ENCODE measurements at places on chromosomes 13 and 19.

GRCh38 chr13:51797664-51798488 is 6.1 kb downstream of the DHRS12 start:
- no peak for DNase-seq

DNA sequence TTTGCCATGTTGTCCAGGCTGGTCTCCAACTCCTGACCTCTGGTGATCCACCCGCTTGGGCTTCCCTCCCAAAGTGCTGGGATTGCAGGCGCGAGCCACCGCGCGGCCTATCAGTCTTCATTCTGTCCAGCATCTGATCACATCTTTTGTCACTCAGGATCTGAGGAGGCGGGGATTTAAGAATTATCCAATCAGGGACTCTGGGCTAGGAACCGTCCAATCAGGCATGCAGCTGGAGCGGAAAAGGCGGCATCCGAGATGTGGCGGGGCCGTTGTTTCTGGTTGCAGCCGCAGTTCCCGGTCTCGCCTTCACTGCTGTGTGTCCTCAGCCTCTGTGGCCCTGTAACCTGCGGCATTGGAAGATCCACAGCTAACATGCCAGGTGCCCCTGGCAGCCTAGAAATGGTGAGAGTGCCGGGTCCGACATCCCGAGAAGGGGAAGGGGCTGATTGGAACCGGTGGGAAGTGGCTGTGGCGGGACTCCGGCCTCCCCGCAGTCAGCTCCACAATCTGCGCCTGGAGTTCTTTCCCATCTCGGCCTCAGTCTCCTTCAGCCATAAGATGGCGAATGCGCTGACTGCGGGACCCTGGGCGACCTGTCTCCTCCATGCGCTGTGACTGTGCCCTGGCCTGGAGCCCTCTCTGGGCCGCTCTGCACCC is at the start of gene ZNF729:
Gene ZNF729, plus strand, starts transcription at position 291 of the 660 bp plus-strand sequence. Its CDS starts 85 bp downstream, at position 376.
- DNase-seq, result no peak

DNA sequence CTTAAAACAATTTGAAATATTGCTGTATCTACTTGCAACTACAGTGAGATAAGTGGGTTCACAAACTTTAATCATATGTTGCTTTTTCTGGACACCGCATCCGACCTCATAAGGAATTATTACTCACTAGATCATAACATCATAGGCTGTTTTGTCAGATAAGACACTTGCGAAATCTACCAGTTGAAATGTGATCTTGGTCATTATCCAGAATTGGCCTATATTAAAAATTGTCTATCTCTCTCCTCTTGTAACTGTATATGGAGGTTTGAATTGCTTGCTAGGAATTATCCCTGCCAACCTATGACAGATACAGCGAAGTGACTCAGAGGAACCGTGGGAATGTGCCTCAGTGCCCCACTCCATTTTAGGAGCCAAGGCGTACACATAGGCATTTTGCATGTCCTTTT is 117.0 kb upstream of the POSTN start:
- DNase-seq, result no peak

GRCh38 chr19:49676136-49676783 is 811 bp upstream of the PRMT1 start:
- DNase-seq, result no peak

- DNase-seq, result no peak
These were observed 11.4 kb downstream of the PCCA start for GRCh38 chr13:100100115-100100879.

- DNase-seq, result no peak
These were observed 7.2 kb downstream of the PHF11 start for GRCh38 chr13:49502954-49503353.

- no peak for DNase-seq
These were observed 10.4 kb upstream of the GIPR start for GRCh38 chr19:45657520-45658167.

DNA sequence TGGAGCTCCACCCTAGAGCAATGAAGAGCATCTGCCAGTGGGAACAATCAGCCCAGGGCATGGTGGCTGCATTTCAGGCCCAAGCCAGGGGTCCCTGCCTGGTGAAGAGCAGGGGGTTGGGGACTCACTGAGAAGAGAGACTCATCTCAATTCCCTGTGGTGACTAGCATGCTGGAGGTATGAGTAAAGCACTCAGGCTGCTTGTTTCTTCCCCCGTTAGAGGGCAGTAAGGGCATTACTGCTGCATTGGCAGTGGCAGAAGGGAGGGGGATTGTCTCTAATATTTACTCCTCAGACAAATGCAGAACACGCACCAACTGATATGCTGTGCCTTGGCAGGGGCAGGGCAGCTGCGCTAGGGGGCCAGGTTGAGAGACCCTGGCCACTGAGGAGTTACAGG is 329.1 kb downstream of the SLITRK5 start:
- no peak for DNase-seq

DNA sequence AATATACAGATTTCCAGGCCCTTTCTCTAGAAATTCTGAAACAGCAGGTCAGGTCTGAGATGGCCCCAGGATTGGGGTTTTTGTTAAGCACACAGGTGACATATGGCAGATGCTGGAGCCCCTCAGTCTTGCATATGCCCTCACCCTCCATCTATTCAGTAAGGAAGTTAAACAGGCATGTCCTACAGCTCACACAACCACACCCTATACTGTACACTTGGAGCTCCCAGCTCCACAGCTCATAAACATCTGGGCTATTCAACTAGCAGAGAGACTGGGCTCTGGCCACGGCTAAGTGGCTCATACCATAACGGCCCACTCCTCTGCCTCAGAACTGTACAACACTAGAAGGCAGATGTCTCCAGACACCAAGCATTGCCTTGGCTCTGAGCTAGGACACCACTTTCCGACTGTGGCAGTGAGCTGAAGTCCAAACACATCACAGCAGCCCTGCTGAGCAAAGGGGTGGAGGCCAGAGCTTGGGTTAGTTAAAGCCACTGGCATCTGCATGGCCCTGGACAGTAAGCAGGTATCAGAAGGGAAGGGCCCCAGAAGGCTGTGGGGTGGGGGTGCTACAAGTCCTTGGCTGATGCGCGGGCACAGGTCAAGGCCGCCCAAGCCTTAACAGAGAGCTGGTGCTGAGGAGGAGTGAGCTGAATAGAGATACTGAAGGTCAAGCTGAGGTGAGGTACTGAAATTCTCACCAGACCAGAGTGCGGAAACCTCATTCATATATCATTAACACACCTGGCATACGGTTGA is 79.1 kb downstream of the ABCC4 start:
- DNase-seq, result no peak

- no peak for DNase-seq
These were observed 405.0 kb downstream of the COG6 start for GRCh38 chr13:40060296-40061007.

GRCh38 chr13:73480779-73481559 is 422.2 kb downstream of the KLF5 start:
- no peak for DNase-seq

DNA sequence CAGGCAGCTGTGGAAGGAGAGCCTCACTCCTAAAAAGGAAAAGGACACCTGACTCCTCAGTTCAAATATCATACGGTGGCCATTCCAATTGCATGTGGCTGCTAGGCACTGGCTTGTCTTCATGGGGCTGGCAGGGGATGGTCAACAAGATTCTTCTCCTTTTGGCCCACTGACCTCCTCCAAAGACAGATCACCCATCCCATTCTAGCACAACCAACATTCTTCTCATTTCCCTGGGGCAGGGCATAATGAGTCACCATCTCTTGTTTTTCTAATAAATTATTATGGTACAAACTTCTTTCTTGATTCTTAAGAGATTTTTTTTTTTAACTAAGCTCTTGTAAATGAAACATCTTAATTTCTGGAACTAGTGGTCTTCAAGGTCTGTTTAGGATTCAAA is 136.7 kb upstream of the NBEA start:
- no peak for DNase-seq

- no peak for DNase-seq
These were observed 1.7 kb downstream of the B9D2 start for GRCh38 chr19:41362143-41362847.

DNA sequence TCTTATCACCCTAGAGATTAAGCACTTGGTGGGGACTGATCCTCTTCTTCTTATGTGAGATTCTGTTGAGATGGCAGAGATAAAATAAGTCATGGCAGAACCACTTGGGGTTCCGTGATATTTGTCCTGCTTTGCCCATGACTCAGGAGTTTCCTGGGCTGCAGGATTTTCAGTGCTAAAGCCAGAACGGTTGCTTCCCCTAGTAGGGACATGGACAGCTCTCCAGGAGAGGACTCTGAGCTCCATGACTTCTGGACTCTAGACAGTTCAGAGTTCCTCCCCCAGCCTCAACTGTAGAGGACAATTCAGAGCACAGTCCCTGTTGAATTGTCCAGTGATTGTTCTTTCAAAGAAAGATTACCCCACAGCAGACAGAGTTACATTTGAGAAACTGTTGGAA is 98.8 kb downstream of the OLFM4 start:
- DNase-seq, result no peak

Data from activated T-cell treated with anti-CD3 and anti-CD28 coated beads for 4 hours (primary cell).